ENCODE measurements at places on chromosomes 1 and 21.

- no peak for DNase-seq
Observed at GRCh38 chr1:66339944-66340343, 194.0 kb upstream of the SGIP1 start.

DNA sequence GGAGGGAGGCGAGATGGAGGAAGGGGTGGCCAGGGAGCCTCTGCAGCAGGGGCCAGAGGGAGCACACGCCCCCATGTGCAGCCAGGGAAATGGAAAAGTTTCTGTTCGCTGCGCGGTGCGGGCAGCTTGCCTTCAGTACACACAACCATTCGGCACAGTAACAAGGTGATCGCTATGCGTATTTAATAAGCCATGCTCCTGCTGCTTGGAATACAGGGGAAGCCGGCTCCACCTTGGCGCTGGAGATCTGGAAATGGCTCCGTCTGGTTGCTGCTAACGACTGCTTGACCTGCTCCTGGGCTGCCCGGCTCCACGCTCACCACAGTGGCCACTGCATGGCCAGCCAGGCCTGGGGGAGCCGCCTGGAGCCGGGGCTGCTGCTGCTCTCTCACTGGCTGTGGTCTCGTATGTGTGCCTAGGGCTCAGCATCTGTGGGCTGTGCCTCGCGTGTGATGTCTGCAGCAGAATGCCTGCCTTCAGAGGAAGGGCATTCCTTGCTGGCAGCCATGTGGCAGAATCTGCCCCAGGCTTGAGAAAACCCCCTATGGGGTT is 86.4 kb upstream of the ACTL8 start:
- no peak for DNase-seq

GRCh38 chr1:213070406-213070805 is 19.4 kb downstream of the RPS6KC1 start:
- DNase-seq, result no peak

DNA sequence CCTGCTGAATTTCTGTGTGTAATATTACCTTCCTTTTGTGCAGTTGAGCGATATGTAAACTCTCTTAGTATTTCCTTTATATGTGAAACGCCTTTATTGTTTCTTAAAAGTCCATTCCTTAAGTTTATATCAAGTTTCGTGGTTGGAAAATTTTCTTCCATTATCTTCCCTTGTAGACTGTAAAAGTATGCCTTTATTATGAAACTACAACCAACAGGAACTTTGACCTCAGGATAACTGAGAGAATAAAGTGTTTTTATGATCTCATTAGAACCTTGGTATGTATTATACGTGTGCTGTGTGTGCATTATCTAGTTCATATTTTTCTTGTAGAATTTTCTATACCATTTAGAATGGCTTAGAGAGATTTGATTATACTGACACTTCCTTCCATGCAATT is 3.1 kb upstream of the CDC14A start:
- no peak for DNase-seq

- DNase-seq, result no peak
Observed at GRCh38 chr21:40569357-40569756, 277.6 kb downstream of the DSCAM start.

GRCh38 chr1:187490266-187490665 is 661.5 kb downstream of the PLA2G4A start:
- DNase-seq, result no peak

- no peak for DNase-seq
Observed at GRCh38 chr1:166952002-166952746, 23.2 kb downstream of the ILDR2 start.

DNA sequence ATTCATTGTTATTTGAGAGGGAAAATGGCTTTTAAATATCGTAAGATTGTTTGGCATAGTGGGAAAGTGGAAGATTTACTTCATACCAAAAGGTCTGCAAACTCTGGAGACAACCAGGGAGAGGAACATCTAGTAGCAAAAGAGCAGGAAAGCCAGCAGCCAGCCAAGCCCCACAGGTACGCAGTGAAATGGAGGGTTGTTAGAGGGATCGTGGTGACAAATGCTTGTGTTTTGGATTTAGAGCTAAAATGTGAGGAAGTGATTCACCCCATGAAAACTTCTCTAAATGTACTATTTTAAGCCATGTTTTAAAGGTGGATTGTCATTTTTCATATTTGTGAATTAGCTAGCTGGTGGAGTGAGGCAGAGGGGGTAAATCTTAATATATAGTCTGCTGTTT is 69.3 kb downstream of the RPS6KC1 start:
- no peak for DNase-seq

DNA sequence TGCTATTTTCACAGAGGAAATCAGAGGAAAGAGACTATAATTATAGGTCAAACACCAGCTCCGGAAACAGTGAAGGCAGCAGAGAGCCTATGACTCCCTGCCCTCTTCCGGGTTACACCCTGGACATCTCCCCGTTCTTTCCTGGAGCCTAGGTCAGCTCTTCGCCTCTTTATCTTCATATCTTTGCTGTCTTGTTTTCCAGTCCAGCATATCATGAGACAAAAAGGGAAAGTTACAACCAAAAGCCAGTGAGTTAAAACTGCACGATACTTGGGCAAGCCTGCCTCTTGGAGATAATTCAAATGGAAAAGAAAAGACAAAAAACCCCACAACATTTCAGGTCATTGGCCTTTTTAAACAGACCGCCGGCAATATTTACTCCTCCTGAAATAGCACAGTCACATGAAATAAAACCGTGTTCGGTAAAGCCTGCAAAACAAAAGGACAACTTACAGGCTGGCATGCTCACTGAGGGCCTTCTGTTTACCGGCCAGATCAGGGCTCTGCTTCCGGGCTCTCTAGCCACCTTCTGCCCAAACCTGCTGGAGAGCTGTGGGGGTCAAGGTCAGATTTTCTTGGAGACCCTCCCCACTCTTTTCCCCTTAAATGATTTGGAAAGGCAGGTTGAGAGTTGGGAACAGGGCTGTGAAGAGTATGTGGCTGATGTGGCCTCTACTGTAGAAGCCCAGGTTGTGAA is 42.8 kb upstream of the PPP2R5A start:
- DNase-seq, result no peak

Data from vagina (tissue), 2 donors.